Inflammatory macrophage treated with lipopolysaccharide for 1 hour (primary cell): ENCODE measurements at places on chromosomes 2 and 18.

- no peak for DNase-seq
Measured at GRCh38 chr2:101986804-101987740, 4.7 kb upstream of the IL1R2 start.

GRCh38 chr2:68251855-68252399 is 405 bp downstream of the PPP3R1 start:
- no peak for DNase-seq

DNA sequence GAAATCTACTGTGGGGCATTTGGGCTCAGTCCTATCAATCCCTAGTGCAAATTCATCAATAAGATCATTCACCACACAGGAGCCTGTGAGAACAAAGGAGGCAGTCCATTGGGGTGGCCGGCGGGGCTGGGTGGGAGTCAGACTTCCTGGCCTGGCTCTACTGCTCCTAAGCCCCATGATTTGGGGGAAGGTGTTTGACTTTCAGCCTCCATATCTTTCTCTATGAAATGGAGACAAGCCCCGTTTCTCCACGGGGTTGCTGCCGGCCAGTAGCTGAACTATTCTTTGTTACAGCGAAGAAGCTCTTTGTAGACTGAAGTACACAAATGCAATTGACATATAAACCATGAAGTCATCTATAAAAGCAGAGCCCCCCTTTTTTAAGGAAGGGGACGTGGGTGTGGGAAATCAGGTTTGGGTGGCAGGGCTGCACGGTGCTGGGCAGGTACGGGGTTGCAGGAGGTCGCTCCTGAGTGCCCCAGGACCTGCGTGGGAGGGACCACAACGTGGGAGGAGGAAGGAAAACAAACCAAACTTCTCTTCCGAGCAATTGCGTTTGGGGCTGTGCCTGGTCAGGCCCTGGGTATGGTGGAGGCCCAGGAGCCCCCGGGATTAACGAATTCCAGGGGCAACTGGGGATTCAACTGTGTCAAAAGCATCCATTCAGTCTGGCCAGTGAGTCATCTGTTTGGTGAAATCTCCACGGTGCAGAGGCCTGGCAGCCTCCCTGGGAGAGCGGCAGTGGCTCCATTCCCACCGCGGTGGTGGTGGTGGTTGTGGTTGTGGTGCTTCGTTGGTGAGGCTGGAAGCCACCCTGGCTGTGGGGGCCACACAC is 18.2 kb downstream of the FBLN7 start:
- no peak for DNase-seq

DNA sequence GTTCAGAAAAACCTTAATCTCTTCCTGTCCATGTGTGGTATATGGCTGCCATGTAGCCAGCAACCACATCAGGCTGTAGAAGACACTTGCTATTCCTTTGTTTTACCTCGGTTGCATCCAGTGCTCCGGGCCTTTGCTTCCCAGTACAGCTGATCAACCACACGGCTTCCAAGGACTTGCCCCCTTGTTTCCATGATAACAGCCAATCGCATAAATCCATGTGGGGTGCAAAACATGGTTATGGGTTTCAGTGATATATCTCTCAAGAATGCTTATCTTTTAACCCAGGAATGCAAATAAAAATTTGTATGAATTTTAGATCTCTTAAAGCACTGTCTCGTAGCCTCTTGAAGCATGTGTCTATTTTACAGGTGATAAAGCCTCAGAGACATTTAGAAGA is 118.3 kb downstream of the MGAT5 start:
- DNase-seq, result no peak

DNA sequence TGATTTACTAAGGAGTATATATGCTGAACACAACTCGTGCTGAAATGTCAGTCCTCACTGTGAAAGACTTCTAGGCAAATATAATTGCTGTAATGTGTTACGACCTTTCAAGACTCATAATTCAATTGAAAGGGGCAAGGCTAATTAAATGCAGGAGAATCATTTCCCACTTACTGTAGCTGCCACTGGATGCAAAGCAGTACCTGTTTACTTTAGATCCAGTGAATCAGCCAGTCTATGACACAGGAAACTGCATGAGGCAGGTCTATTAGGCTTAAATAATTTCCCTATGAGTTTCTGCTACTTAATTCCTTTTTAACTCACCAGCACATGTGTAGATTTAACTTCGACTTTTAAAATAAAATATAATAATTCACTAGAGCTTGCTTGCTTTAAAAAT is 125.6 kb downstream of the CTNNA2 start:
- no peak for DNase-seq

DNA sequence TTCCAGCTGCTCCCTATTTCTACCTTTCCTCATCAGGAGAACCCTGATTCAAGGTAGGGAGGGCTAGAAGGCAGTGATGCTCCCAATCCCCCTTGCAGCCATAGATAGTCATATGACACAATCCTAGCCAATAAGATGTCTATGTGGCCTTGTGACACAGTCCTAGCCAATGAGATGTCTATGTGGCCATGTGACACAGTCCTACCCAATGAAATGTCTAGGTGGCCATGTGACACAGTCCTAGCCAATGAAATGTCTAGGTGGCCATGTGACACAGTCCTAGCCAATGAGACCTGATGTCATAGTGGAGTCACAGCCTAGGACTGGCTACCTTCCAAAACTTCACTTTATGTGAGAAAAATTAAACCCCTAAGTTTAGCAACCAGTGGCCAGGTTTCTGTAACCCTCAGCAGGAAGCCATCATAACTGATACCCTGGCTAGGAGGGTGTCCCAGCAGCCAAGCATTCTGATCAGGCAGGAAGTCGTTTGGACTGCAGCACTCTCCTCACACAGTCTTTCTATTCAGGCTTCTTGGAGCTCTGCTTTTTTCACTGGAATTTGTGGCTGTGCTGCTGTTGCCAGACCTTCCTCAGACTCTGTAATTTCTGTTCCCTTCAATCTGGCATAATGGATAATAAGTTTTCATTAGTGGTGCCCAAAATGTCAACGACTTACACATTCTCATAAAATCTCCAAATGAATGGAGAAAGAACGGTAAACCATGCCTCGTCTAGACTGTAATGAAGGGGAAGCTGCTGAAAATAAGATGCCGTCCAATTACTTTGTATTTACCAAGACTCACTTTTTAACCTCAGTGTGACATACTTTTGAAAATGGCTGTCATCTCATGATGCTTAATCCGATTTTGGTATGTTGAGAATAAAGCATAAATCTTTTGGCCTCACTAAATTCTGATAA is 165.0 kb upstream of the NCKAP5 start:
- no peak for DNase-seq

DNA sequence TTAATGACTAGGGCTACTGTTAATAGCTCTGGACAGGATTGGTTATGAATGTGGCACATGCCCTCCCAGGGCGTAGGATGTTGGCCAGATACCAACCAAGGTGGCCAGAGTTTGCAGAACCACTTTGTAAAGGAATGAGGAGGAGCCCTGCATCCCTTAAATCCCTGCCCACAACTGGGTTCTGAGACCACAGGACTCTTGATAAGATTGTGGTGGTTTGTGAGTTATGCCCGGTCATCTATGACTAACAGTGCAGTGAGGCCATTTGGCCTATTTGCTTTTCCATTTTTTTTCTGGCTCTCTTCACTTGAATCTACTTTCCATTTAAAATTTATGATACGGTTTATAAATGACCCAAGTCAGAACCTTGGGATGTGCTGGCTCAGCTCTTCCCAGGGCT is 294.5 kb downstream of the PRKCE start:
- DNase-seq, result no peak

DNA sequence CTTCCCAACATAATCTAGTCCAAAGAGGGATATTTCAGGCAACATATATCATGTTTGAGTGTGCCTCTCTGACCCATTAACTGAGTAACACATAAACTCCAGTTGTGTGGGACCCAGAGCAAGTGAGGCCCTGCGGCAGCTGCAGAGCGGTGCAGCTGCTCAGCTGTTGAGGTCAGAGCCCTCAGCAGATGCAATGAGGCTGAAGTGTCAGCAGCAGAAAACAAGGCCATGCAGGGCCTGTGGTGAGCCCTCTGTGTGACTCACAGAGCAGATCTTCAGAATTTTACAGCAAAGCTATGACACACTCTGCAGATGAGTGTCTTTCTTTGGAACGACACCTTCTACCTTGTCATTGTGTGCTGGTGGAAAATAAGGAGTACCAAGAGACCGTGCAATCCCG is 168.5 kb downstream of the CBLN2 start:
- no peak for DNase-seq

DNA sequence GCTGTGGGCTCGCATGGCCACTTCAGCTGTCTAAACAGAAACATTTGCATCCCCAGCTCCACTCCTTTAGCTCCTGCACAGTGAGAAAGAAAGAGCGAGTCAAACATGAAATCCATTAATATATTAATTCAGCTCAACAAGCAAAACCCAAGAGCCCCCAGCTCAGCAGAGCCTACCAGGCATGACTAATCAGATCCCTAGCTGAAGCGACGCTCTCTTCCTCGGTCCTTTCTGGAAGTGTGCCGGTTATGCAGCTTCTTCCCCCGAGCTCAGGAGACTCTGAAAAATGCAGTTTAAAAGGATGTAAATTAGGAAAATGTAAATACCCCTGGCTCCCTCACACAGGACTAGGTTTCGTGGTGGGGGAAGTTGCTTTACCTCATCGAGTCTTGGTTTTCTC is 221.5 kb downstream of the ANKRD30B start:
- DNase-seq, result no peak

GRCh38 chr2:208406474-208407451 is at the start of gene PTH2R:
TSS of gene PTH2R (plus strand) at chr2:208406792. CDS start at chr2:208407044, 252 bp downstream.
- no peak for DNase-seq

DNA sequence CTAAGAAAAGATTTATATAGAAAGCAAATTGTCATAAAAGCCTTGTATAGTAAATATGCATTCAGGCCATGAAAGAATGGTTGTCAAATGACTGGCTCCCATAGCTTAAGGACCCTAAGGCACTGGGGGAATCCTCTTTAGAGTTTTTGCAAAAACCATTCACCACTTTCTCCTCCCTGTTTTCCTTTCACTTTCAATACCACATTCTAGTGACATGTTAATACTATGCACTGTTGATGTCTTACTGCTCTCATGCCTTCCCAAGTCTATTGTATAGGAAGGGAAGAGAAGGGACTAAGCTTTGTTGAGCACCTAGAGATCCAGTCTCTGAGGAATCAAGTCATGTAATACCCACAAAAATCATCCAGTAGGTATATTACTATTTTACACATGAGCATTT is 383.0 kb upstream of the LRRTM1 start:
- no peak for DNase-seq

- no peak for DNase-seq
Measured at GRCh38 chr2:44053456-44053855, 57.7 kb upstream of the LRPPRC start.

- peak; percentile 12 for DNase-seq
Measured at GRCh38 chr2:45469314-45470099, 141.6 kb downstream of the SRBD1 start.

- DNase-seq, result no peak
Measured at GRCh38 chr2:113000436-113000835, 4.8 kb upstream of the IL36A start.

GRCh38 chr2:202790676-202791075 is 80.9 kb downstream of the ICA1L start:
- no peak for DNase-seq

DNA sequence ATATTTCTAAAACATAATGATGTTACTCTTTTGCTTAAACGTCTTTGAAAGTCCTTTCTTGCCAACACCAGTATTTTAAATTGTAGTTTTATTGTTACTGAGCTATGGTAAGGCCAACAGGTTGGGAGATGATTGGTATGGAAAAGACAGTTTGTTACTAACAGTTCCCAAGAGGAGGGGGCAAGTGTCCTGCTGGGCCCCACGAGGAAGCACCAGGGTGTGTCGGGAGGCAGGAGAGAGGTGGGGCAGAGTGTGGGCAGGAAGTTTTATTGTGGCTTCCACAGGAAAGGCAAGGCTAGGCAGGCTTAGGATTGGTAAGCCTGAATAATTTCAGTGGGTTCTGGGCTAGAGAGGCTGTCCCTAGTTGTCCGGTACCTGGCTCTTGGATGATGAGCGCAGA is 134.3 kb downstream of the SOCS6 start:
- DNase-seq, result no peak

- DNase-seq, result no peak
Measured at GRCh38 chr2:98773907-98774306, 43.0 kb upstream of the MGAT4A start.
